8988T (cell line): ENCODE measurements at places on chromosomes 13 and 19.
A peak's percentile ranks its signal among the peaks of the same experiment; 100 is the strongest.

DNA sequence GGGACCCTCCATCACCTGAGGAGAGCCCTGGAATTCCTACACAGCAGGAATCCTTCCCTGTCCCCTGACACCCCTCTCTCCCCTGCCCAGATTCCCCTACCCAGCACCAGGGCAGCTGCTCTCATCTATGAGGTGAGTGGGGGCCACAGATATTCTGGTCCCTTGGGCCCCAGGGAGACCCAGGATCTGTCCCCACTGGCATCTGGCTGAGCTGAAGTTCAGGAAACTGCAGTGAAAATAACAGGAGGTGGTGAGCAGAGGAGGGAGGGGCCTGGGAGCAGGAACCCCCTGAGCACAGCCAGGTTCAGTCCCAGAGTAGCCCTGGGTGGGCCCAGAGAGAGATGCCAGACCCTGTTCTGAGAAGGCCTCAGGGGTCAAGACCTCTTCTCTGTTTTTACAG lies 10.1 kb downstream of the CEACAM21 start:
- DNase-seq: no peak

GRCh38 chr19:2275588-2276428 lies 6.2 kb downstream of the PEAK3 start:
- no peak for DNase-seq

GRCh38 chr19:10960314-10961072 lies at the start of gene SMARCA4:
Gene SMARCA4 (plus strand): TSS chr19:10961030. CDS start chr19:10984152, 23,122 bp downstream.
- DNase-seq: peak; percentile 99

DNA sequence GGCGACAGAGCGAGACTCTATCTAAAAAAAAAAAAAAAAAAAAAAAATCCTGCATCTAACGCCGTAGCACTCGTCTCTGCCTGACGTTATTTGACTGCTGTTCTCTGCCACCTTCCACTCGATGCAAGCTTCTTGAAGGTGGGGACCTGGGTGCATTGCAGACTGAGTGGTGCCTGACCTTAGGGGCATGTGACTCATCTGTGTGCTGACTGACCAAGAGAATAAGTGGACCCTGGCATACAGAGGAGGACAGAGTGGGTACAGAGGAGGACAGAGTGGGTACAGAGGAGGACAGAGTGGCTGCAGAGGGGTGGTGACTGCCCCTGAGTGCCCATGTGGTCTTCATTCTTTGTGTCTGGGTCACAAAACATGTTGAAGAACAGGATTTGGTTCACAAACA lies 7.6 kb downstream of the WTIP start:
- no peak for DNase-seq

- DNase-seq: no peak
These were observed 41.8 kb upstream of the NBEA start for GRCh38 chr13:34900288-34900739.

GRCh38 chr19:48999481-49000325 lies 6.0 kb downstream of the RUVBL2 start:
- DNase-seq: no peak

- DNase-seq: no peak
These were observed 7.0 kb upstream of the TMC4 start for GRCh38 chr19:54179921-54180461.
